ENCODE measurements at places on chromosomes 3 and 15.

DNA sequence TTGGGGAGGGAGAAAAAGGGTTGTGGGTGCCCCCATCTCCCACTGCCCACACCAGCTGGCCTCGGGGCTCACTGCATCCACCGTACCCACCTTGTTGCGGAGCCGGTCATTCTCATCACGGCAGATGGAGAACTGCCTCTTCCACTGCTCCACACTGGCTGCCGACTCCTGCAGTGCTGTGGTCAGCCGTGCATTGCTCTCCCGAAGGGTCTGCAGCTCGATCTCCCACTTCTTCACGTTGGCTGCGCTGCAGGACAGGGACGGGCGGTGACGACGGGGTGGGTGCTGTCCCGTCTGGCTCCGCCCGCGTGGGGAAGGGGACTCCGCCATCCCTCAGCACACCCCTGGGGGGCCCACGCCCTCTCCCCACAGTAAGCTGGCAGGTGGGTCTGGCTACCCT, 45.1 kb downstream of the WHAMM start:
- DNase-seq = no peak

DNA sequence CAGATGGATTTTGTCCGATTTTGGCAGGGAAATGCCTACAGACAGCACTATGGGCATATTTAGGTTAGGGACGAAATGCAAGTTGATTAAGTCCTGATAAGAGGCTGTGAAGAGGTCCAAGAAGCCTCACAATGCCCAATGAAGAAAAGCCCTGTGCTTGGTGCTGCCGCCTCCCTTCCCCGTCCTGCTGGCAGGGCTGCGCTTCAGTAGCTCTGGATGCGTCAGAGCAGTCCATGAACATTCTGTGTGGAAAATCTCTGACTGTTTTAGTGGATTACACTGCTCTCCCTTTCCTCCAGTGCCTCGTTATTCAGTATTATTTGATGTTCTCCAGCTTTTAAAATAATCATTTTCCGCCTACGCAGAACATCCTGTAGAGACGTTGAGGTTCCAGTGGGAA, 39.6 kb downstream of the MLH1 start:
- no peak for DNase-seq

- DNase-seq = no peak
Measured at GRCh38 chr3:25665315-25666280, 891 bp upstream of the TOP2B start.

- DNase-seq = no peak
Measured at GRCh38 chr15:85559530-85559929, 179.1 kb downstream of the AKAP13 start.

- no peak for DNase-seq
Measured at GRCh38 chr3:31531452-31531991, 1.2 kb upstream of the STT3B start.

- DNase-seq = peak; percentile 78
Measured at GRCh38 chr3:197505796-197506548, 49.8 kb downstream of the BDH1 start.

GRCh38 chr3:107954845-107955244, 136.0 kb downstream of the CD47 start:
- DNase-seq = no peak

GRCh38 chr15:44468709-44469385, 41.4 kb downstream of the CTDSPL2 start:
- DNase-seq = no peak

DNA sequence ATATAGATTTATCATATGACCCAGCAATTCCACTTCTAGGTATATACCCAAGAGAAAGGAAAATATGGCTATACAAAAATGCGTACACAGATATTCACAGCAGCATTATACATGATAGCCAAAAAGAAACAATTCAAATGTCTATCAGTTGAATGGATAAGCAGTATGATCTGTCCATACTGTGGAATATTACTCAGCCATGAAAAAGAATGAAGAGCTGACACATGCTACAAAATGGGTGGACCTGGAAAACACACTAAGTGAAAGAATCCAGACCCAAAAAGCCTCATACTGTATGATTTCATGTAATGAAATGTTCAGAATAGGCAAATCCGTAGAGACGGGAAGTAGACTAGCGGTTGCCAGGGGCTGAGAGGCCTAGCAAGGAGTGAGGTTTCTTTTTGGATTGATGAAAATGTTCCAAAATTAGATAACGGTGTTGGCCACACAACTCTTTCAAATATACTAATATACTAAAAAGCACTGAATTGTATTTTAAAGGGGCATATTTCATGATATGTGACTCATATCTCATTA, 33.4 kb downstream of the FGD5 start:
- no peak for DNase-seq

DNA sequence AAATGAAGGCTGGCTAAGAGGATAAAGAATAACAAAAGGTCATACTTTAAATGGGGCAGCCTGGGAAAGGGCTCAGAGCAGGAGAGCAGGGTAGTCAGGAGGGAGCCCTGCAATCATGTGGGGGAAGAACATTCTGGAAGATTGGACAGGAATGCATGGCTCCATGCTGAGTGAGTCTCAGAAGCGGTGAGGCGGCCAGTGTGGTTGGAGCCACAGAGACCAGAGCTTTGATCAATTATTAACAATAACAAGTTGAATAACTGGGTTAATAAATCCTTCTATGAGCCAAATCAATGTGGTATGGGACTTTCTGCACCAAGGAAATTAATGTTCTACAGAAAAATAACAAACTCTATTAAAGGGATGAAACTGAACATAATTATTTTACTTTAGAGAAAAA, 57.9 kb upstream of the DCUN1D1 start:
- no peak for DNase-seq

- DNase-seq = no peak
Measured at GRCh38 chr15:85179700-85180099, 198.0 kb downstream of the PDE8A start.

- DNase-seq = no peak
Measured at GRCh38 chr3:71393745-71394144, 189.8 kb downstream of the FOXP1 start.

- DNase-seq = no peak
Measured at GRCh38 chr15:73572296-73572695, 60.9 kb downstream of the NPTN start.

DNA sequence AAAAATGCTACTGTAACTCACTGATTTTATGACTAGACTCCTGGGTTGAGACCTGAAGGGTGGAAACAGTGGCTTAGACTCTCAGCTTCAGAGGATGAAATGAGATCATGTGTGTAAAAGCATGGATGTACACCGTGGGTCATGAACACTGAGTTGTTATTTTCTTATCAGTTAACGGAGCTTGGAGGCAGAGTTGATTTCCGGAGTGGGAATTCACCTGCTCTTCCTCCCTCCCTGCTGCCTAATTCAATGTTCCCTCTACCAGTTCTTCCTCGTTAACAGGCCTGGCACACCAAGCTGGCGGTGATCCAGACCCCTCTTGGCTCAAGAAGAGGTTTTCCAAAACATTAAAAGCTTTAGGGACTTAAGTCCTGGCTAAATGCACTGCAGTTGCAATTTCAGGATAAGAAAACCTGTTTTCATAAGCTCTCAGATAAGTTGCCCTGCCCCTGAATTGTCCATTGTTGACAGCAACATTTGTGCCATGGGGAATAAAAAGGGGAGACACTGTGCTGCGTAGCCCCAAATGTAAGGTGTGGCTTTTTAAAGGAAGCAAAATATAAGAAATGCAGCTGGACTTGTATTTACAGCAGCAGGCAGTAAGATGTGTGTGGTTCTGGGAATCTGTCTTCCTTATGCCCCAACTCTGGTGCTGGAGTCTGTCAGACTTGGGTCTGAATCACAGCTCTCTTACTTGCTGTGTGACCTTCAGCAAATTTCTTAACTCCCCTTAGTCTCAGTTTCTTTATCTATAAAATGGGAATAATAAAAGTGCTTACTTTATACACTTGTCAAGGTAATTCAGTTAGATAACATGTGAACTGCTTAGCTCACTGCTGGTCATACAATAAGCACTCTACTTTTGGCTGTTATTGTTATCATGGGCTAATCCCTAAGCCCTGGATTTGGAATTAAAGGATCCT, 9.9 kb downstream of the PDIA5 start:
- no peak for DNase-seq

GRCh38 chr3:79003994-79004393, 763.8 kb downstream of the ROBO1 start:
- DNase-seq = no peak

GRCh38 chr3:125077864-125078263, 22.1 kb upstream of the HEG1 start:
- no peak for DNase-seq

DNA sequence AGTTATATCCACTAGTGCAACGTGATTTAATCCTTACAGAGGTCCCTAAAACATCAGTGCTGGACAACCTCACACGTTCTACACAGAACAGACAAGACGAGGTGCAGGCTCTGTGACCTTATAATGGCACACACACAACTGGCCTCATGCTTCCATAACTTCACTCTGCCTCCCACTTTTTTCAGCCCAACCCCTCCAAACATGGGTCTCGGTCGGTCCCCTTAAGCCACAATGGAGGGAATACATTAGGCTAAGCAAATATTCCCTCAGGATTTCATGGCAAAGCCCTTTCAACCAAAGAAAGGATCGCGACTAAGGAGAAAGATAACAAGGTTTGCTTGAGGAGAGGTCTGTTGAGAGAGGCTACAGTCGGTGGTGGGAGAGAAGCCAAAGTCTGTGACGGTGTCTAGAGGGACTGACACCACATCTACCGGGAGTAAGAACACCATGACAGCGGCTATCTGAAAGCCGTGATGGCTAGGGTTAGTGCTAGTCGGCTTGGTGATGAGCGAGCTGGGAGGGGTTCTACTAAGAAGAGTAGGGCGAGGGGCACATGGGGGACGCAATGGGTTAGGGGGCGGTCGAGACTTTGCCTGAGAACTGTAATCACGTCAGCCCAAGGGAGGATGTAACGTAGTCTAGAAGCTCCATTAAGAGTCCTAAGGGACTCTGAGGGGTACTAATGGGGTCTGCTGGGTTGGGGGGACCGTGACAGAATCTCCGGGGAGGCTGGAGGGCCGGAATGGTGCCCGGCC, 1.0 kb downstream of the MYO9A start:
- peak; percentile 34 for DNase-seq

DNA sequence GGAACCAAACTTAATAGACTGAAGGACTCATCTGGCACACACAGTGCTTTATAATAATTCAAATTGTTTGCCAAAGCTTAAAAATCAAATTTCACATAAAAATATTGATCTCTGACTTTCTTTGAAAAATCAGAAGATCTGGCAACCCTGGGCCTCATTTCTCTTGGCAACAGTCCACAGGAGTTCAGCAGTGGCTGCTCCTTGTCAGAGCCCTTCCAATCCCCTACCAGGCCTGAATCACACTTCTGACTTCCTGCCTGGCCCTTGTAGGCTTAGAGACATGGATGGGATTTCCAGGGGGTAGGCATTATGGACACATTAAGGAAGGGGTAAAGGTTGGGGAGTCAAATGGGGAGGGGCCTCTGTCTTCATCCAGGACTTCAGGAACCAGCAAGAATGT, 55.5 kb downstream of the PLS1 start:
- no peak for DNase-seq

DNA sequence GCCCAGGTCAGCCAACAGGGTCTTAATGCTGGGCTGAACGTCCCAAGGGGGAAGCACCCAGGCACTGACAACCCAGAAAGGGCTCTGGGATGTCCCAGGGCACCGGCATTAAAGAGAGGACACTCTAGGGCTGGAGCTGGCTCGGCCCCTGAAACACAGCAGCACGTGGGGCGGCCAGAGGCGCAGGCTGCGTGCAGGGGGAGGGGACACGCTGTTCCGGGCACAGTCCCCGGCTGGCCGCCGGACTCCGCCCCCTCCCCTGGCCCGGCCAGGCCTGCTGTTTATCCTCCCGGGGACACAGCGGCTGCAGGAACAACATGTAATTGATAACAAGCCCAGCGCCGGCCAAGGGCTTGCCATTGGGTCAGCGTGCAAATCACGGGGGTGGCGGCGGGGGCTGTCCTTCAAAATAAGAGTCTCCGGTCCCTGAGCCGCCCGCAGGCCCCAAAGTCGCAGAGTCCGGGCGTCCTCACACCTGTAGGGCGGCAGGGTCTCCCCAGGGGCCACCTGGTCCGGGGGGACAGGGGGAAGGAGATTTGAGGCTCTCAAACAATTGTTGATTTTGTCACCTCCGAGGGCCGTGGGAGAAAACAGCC, 1.3 kb downstream of the KLF15 start:
- peak; percentile 95 for DNase-seq

DNA sequence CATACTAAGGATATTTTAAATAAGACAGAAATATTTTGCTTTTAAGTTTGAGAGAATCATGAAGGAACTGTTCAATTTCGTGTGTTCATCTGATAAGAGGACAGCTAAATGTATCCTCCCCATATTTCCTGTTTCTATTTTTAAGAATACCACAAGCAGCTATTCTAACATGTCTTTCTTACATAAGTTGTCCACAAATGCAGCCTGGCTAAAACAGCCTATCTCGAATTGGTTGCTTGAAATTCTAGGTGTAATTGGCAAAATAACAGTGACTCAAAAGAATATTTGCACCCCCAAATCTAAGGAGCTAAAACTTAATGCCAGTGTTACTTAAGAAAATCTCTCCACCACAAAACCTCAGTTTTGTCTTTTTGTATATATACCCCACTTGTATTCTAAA, 35.0 kb downstream of the BTLA start:
- no peak for DNase-seq

GRCh38 chr3:37604336-37604833, 257.3 kb upstream of the CTDSPL start:
- DNase-seq = no peak

DNA sequence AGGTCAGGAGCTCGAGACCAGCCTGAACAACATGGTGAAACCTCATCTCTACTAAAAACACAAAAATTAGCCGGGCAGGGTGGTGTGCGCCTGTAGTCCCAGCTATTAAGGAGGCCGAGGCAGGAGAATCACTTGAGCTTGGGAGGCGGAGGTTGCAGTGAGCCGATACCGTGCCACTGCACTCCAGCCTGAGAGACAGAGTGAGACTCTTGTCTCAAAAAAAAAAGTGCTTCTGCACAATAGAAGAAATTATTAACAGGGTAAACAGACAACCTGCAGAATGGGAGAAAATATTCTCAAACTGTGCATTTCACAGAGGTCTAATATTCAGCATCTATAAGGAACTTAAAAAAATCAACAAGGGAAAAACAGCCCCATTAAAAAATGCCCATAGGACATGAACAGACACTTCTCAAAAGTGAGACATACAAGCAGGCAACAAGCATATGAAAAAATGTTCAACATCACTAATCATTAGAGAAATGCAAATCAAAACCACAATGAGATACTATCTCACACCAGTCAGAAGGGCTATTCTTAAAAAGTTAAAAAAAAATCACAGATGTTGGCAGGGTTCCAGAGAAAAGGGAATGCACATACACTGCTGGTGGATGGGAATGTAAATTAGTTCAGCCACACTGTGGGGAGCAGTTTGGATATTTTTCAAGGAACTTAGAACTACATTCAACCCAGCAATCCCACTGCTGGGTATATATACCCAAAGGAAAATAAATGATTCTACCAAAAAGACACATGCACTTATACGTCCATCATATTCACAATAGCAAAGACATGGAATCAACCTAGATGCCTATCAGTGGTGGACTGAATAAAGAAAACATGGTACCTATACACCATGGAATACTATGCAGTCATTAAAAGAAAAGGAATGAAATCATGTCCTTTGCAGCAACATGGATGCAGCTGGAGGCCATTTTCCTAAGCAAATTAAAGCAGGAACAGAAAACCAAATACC, 75.5 kb downstream of the MSL2 start:
- no peak for DNase-seq

GRCh38 chr15:40513609-40514008, 42.8 kb downstream of the CHST14 start:
- no peak for DNase-seq

- no peak for DNase-seq
Measured at GRCh38 chr15:61684749-61685467, 375.3 kb downstream of the VPS13C start.

GRCh38 chr3:13514639-13515435, 34.1 kb upstream of the FBLN2 start:
- DNase-seq = no peak
